Right atrium auricular region (tissue), 2 donors: ENCODE measurements at places on chromosomes 3 and 15.

DNA sequence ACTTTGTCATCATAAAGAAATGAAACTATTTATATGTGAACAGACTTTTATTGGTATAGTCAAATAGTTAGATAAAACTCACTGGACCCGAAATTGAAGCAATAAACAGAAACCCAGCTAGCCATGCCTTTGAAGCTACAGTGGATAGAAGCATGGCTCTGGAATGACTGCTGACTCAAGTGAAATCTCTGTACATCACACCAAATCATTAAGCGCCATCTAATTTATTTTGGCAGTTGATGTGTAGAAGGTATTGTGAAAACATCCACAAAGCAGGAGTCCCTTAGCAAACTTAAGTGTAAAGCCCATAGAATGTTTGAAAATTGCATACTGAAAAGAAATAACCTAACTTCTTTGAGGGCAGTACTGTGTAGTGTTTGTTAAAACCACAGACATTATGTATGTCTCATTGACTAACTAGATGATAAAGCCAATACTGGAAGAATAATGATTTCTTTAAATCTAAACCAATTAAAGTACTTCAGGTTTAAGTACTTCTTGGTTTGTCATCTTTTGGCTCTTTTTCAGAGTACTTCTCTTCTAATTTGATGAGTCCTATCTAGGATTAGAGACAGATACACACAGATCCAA is 42.8 kb upstream of the FBXL22 start:
- no peak for DNase-seq

- DNase-seq: no peak
Measured at GRCh38 chr3:31185062-31185357, 290.5 kb upstream of the GADL1 start.

DNA sequence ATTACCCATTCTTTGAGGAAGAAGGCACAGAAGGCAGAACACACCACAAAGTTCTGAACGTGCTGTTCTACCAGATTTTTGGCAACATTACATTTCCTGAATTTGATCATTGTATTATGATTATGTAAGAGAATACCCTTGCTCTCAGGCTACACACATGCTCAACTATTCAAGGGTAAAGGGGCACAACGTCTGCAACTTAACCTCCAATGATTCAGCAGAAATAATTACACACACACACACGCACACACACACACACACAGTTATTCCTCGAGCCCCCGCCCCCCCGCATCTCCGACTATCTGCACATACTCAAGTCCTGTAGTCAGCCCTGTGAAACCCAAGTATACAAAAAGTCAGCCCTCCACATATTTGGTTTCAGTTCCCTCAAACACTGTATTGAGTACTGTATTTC is 26.8 kb downstream of the RPN1 start:
- no peak for DNase-seq

- DNase-seq: no peak
Measured at GRCh38 chr15:47742334-47742733, 25.0 kb downstream of the SEMA6D start.

DNA sequence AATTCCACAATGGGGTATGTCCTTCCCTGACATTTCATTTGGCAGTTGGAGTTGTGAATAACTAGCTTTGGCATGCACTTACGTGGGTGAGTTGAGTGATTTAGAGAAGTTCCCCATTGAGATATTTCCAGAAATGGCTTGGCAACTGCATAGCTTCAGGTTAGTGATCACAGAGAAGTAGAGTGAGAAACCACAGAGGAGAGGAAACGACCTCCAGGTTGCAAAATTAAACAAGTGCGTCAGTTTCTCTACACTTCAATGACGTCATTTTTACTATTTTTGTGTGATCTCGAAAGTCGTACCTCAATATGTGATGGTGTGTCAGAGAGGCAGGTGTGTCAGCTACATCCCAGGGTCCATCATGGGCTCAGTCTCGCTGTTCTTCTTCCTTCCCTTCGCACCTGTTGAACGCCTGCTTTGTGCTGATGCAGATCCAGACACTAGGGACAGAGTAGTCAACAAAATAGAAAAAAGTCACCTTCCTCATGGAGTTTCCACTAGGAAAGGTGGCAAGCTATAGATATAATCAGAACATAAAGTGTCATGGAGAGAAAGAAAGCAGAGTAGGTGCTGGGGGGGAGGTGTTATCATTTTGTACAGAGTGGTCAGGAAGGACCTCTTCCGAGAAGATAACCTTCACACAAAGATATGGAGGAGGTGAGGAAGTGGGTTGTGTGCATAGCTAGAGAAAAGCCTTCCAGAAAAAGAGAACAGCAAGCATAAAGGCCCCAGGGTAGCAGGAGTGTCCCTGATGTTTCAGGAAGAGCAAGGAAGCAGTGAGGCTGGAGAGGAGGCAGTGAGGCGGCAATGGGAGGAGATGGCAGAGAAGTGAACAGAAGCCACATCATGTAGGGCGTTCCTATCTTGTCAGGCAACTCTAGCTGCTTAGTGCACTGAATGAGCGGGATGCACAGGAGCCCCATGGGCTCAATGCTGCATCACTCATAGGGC is 75.6 kb downstream of the MCTP2 start:
- DNase-seq: no peak
